ENCODE measurements at places on chromosomes 2 and 18.

DNA sequence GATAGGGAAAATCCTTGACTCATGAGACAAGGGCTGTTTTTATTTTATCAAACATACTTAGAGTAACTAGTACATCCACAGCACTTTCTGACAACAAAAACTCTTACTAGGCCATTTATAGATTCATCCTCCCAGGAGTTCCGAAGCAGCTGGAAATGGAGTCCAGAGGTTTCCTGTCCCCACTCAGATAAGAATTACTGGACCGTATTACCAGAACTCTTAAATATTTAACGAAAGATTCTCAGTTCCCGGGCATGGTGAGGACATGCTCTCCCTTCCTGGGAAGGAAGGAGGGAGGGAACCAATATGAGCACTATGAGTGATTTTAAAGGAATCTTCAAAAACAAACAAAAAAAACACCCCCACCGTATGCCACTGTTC is 41.2 kb downstream of the AKAIN1 start:
- DNase-seq, result no peak

GRCh38 chr2:241936457-241937133 is 67.1 kb downstream of the RTP5 start:
- DNase-seq, result no peak

DNA sequence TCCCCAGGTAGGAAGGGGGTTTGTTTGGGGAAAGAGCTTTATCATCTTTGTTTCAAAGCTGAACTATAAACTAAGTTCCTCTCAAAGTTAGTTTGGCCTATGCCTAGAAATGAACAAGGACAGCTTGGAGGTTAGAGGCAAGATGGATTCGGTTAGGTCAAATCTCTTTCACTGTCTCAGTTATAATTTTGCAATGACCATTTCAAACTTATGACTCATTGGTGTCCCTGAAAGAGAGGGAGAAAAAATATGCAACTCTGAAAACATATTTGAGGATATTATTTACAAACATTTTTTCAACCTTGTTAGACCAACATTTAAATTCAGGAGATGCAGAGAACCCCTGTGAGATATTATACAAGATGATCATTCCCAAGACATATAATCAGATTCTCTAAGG is 95.7 kb downstream of the EFEMP1 start:
- DNase-seq, result no peak

DNA sequence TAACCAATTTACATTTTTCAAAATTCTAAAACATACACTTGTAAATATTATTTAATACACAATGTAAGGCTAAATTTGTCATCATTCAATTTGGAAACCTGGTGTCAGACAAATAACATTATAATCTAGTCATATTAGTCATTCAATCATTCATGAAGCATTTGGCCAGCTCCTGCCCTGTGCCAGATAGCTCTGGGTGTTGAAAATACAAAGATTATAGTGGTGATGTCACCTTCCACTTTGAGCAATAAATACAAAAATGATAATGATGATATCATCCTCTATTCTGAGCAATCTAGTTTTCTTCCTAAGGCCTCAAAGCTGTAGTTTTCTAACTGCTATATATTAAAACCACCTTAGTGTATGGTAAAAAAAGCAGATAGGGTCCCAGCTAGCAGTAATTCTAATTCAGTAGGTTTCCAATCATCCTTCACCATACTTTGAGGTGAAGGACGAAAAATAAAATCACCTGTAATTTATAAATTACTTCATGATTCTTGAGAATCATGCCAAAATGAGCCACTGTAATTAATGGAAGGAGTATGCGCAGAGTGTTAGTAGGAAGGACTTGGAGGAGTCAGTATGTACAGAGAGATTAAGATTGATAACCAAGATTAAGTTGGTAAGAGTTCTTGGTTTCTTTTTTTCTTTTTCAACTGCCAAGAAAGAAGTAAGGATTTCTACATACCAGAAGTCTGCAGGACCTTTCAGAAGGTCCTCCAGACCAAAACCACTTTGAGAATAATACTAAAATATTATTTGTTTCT is 23.2 kb downstream of the MEMO1 start:
- peak; percentile 28 for DNase-seq

GRCh38 chr2:66698576-66699239 is 263.8 kb downstream of the MEIS1 start:
- no peak for DNase-seq

DNA sequence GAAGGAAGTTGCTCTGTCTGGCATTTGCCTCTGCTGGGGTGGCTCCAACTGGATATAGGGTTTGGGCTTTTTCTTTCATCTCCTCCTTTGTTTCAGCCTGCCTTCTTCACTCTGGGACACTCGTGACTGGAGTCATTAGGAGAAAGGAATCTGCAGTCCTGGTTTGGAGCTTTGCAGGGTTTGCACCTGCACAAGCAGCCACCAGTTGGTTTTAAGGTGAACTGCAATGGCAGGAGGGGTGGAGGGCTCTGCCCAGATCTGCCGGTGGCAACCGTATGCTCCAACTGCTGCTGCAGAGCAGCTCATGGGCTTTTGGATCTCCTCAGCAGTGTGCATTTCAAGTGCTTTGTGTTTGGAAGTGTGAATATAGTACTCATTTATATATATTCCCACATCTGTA is 131.3 kb upstream of the MGAT5 start:
- no peak for DNase-seq

GRCh38 chr18:58175786-58176176 is 131.8 kb downstream of the NEDD4L start:
- DNase-seq, result no peak

- DNase-seq, result peak; percentile 80
Observed at GRCh38 chr2:178279142-178279541, 84.8 kb downstream of the OSBPL6 start.

DNA sequence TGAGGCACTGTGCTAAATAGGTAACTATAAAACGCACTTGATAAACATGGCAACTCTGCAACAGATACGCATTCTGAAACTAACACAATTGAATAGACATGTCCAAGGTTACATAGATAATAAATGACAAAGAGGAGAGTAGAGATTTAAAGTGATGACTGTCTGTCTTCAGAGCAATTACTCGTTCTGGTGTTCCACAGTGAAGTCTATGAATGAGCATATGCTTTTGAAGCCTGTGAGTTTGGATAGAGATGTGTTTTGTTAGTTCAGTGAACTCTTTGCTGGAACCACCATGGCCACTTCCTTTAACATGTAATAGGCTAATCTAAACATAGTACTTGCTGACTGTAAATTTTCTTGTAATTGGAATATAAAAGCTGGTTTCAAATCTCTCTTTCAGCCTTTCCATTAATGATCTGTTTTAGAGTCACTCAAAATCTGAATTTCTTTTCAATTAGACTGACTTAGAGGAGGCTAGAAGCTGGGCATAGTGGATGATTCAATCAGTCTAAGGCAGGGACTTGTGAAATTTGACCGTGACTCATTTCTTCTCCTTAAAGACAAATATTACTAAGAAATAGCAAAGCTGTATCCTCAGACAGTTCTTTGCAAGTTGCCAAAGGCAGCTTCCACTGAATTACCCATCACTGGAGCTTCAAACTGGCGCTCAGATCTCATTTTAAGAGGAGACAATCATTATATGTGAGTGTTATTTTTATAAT is 1130.1 kb upstream of the CELF4 start:
- no peak for DNase-seq

GRCh38 chr18:71327441-71327840 is 1038.6 kb downstream of the SOCS6 start:
- DNase-seq, result no peak

- DNase-seq, result no peak
Observed at GRCh38 chr18:14747513-14748474, at the start of gene ANKRD30B. TSS of gene ANKRD30B (plus strand) at chr18:14748172. CDS start at chr18:14748420, 248 bp downstream.

GRCh38 chr18:28176698-28176947 is 307 bp downstream of the CDH2 start:
- no peak for DNase-seq

DNA sequence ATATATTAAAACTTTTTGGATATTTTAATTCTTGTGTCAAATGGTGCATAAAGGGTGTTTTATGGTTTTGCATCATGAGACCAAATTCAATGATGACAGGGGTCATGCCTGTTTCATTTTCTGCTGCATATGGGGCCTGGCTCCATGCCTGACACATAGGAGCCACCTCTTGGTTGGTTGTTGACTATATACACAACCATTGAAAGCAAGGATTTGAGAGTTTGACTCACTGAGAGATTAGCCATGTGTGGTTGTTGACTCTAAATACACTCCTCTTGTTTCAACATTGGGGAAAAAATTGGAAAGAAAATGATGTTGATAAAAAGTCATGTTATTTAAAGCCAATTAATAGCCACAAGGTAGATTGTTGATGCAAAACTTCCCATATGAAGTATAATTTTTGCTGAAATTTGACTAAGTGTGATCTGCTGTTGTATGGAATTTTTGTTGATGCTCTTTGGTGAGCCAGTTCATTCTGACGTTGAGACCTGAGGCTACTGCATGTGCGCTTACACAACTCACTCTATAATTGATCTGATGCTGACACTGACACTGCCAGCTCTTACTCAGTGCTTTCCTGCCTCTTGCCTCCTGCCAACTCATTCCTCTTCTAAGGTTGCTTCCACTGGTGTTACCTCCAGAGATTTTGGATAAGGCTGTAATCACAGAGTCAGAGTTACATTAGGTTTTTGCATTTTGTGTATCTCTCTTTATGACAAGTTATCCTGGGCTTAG is 446.2 kb upstream of the SLC14A2 start:
- DNase-seq, result peak; percentile 79

- no peak for DNase-seq
Observed at GRCh38 chr2:118748245-118748885, 99.1 kb downstream of the EN1 start.

DNA sequence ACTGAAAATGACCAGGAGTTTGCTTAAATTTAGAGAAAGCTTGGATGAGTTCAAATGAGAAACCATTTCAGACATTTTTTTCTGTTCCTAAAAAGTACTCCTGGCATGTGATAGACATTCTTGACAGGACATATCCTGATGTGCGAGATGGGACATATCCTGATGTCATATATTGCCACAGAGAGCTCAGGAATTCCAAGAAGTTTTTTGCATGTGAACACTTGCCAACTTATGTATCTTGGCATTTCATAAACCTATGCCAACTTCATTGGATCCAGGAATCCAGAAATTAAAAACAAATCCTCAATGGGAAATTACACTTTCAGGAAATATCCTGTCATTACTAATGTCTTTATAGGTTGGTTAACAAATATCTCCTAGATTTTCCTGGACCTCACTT is 2.9 kb upstream of the SERPINB3 start:
- DNase-seq, result no peak

DNA sequence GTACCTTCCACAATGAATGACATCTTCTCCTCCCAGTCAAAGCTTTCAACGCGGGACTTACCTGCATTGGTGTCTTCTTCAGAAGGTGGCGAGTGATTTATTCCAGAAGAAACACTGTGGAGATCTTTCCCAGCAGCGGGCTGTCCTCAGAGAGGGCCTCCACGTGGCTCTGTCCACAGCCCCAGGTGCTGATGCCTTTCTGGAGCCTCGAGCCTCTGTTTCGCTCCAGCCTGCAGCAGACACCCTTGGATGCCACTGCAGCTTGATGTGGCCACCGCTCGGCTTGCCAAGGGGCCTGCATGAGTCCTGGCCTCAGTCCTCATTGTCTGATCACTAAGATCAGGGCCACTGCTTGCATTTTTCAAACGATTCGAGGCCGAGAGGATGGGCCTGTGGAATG is 46.6 kb upstream of the GALR1 start:
- DNase-seq, result no peak

- no peak for DNase-seq
Observed at GRCh38 chr2:6077585-6077984, 385.4 kb downstream of the SOX11 start.

GRCh38 chr2:105845976-105846375 is 101.3 kb downstream of the NCK2 start:
- no peak for DNase-seq

GRCh38 chr2:165675551-165675968 is 118.5 kb downstream of the GALNT3 start:
- no peak for DNase-seq

- DNase-seq, result no peak
Observed at GRCh38 chr2:179104736-179105135, 54.8 kb upstream of the CCDC141 start.

DNA sequence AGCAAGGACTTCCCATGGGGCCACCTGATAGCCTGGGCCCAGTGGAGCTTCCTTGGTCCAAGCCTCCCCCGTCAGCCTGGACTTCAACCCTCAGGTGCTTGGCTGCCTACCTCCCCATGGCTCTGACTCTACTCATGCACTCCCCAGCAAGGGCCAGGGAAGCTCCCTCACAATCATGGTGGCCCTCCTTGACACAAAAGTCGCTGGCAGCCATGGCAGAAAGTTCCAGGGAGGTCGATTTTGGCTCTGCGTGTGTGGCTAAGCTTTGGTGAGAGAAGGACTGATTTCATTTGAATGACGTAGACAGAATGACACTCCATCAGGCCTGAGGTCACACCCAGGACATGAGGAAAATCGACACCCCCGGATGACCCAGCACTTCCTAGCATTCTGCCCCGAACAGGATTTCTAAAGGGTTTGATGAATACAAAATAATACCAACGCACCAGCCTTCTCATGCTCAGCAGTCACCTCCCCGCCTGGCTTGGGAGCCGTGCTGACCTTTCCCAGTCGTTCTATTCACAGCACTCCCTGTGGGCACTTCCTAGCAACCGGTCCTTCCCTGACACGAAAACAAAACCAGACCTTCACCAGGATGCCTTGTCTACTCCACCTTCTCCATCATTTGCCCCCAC is 52.7 kb downstream of the LBH start:
- DNase-seq, result no peak

- no peak for DNase-seq
Observed at GRCh38 chr2:63572001-63572400, 16.3 kb downstream of the WDPCP start.

GRCh38 chr2:239177325-239177724 is 223.5 kb downstream of the HDAC4 start:
- no peak for DNase-seq

- no peak for DNase-seq
Observed at GRCh38 chr2:28710545-28710944, 41.1 kb upstream of the PPP1CB start.

GRCh38 chr18:56869189-56869777 is 218.1 kb downstream of the WDR7 start:
- DNase-seq, result peak; percentile 34

- DNase-seq, result no peak
Observed at GRCh38 chr2:27940090-27940671, 49.7 kb downstream of the BABAM2 start.

- DNase-seq, result no peak
Observed at GRCh38 chr2:64374686-64375085, 79.3 kb upstream of the LGALSL start.

DNA sequence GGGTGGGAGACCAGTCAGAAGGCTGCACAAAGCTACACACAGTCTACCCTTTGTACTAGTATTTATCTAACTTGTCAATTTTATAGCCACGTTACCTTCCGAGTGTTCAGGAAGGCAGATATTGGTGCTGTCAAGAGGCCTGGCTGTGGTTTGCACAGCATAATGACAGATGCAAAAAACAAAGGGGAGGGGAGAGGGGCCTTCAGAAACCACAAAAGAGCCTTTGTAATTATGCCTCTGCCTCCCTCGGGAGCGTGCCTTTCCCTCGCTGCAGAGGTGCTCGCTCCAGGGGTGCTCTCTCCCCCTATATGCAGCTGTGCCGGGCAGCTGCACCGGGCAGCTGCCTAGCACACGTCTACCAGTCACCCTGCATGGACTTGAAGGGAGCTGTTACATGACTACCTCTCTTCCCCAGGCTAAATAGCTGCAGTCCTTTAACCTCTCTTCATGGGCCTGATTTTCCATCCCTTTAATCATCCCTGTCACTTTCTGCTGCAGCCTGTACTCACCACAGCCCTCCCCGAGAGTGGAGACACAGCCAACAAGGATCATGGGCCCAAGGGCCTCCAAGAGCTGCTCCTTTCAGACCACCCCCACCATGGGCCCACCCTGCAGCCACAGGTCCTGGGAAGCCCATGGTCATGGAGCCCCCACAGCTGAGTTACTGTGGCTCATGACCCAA is 168.4 kb upstream of the PKDCC start:
- no peak for DNase-seq

GRCh38 chr2:25845843-25846505 is 32.3 kb downstream of the ASXL2 start:
- no peak for DNase-seq
